ENCODE measurements at places on chromosomes 4 and X.
A peak's percentile ranks its signal among the peaks of the same experiment; 100 is the strongest.

GRCh38 chr4:40579983-40580382 lies 49.7 kb downstream of the RBM47 start:
- no peak for DNase-seq

DNA sequence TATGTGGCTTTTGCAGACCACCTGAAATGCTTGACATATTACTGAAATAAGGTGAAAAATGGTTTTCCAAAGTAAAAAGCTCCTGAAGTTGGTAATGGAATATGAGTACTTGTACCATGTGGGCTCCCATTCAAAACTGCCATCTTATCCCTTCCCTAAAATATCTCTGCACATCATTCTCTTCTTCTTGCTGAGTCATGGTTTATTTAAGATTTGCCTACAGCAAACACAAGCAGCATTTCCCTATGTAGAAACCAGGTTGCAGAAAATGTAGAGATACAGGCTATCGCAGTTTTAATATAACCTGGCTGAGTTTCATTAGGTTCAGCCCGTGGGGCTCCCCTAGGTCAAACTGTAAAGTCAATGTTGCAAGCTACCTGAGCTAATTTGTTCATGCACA lies 270.1 kb downstream of the NLGN4X start:
- no peak for DNase-seq

- no peak for DNase-seq
Measured at GRCh38 chrX:16797841-16798240, 11.6 kb downstream of the TXLNG start.

GRCh38 chr4:40606239-40606767 lies 23.4 kb downstream of the RBM47 start:
- no peak for DNase-seq

DNA sequence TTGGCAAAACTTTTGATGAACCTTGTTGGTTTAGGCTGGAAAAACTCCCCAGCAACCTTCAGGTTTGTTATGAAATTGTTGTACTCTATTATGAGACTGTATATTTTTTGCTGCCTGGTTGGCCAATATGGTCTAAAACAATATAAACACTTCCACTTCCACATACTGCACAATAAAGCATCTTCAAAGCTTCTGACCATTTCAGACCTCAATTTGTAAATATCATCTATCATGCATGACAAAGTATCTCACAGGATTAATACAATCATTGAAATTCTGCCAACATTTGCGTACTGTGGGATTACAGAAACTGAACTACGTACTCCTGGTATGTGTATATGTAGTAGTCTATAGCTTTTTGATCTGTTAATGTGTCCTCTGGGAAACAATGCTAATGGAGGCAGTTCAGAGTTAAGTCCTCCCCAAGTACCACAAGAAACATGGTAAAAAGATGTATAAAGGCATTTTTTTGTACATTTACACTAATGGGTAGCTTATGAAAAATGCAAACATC lies 40.4 kb downstream of the GPC4 start:
- no peak for DNase-seq

- no peak for DNase-seq
Measured at GRCh38 chr4:103754844-103755243, 35.1 kb upstream of the TACR3 start.

DNA sequence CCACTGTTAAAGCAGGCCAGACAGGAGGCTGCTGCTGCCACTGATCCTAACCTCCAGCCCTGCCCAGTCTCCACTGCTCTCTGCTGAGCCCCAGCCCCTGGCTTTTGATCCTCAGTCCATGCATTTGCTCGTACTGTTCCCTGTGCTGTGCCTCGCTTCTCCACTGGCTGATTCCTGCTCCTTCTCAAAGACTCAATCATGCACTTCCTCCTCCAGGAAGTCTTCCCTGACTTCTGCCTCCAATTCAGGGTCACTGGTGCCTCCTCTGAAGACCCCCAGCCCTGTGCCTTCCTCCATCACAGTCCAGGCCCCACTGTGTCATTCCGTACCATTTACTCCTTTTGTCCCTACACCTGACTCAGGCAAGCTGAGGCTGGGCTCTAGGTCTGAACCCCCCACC lies 230.6 kb upstream of the PSAPL1 start:
- DNase-seq: no peak

DNA sequence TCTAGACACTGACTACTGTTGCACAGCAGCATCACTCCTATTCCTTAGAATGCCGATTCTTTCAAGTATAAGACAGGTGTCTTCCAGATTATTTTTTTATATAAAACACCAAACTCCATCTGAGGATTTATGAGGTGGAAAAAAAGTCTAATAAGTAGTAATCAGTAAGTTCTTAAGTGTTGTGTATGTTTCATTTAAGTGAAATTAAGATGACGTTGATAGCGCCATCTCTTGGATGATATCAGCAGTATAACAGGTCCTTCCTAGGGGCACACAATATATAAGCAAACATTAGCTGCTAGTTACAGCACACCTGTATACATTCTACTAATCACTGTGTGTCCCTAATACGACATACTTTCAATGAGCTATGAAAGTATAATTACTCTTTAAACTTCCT lies 99.6 kb upstream of the STS start:
- DNase-seq: no peak

DNA sequence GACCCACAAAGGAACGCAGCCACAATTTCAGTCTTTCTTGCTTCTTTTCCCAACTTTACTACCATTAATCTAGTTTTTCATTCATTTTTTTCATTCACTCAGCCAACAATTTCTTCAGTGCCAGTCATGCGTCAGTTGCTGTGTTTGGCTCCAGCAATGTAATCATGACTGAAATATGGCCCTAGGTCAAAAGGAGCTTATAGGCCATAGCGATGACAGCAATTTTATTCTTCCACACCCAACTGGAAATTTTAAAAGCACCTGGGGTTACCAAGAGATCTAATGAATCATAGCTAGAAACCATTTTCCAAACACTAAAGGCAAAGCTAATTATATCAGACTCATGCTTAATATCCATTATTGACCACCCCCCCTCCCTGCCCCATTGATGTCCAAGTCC lies 29.8 kb upstream of the C1QTNF7 start:
- no peak for DNase-seq

- peak; percentile 74 for DNase-seq
Measured at GRCh38 chr4:150960818-150961217, 54.3 kb downstream of the LRBA start.

DNA sequence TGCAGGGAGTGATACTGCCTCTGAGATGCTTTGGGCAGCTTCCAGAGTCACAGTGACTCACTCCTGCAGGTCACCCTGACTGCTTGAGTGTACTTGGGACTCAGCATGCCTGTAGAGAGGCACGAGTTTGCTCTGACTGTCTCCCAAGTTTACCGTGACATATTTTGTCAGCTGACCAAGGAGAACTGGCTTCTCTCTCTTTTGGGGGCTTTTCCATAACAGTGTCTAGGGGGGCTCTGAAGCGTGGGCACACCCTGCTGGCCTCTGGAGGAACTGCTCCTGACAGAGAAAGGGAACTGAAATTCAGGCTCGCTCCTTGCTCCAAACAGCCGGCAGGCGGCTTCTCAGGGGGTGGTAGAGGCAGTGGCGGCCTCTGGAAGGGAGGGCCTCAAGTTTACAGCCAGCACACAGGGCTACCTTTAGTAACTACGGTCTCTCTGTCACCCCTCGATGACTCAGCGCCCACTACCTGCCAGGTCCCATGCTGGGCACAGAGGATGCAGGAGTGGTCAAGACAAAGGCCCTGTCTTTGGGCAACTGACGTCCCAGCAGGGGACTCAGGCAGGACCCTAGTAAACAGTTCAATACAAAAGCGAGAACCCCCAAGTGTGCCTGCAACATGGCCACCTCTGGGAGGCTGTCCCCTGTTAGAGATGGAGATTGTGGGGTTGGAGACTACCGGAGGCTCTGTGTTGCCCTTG lies 17.8 kb downstream of the ZNF185 start:
- DNase-seq: peak; percentile 27

DNA sequence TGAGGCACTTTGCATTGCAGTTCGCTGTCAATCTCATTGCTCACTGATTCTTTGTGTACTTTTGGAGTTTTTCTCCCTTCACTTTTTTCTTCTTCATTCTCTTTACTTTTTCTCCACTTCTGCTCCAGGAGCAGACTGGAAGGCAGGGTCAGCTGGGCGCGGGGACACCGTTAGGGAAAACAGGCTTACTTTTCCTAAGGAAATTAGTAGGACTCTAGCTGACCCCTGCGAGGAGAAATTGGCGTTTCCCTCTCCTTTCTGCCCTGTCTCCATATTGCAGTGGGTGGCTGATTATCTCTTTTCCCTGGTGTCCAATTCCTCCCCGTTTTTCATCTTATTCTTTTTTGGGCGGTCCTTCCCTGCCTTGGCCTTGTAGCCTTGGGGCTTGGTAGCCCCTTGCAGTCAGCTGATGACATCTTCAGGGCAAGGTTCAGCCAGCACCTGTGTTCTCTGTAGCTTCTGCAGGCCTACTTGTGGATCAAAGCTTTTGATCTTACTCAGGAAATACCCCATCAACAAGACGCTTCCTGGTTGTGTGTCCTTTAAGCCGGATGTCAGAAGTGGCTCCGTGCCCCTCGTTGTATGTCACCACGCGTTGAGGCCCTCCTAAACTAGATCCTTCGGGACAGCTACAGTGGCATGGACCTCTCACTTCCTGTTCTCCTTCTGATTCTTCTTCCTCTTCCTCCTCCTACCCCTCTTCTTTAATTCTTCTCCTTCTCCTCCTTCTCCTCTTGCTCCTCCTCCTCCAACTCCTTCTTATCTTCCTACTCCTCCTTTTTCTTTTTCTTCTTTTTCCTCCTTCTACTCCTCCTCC lies 36.1 kb downstream of the NBDY start:
- peak; percentile 51 for DNase-seq

All from activated CD8-positive, alpha-beta T cell treated with anti-CD3 and anti-CD28 coated beads for 36 hours (primary cell).